ENCODE measurements at places on chromosomes 1 and 21.

GRCh38 chr21:34793471-34793870 is 124.7 kb downstream of the CLIC6 start:
- no peak for DNase-seq

DNA sequence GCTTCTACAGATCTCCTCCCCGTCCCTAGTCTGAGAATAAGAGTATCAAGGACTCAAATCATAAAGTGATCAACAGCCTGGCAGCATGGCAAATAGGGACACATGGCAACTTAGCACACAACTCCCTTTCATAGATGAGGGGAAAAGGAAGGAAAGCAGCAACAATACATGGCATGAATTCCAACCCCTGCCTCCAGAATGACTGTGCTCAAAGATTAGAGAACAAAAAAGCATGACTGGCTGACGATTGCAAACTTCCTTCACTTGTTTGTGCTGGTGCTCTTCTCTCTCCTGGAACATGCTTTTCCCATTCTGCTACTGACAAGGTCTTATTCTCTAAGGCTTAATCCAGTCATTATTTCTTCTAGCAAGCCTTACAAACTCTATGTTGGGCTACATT is 11.5 kb downstream of the KTI12 start:
- DNase-seq, result no peak

- DNase-seq, result peak; percentile 19
These were observed 132.2 kb downstream of the CLIC6 start for GRCh38 chr21:34800797-34801518.

DNA sequence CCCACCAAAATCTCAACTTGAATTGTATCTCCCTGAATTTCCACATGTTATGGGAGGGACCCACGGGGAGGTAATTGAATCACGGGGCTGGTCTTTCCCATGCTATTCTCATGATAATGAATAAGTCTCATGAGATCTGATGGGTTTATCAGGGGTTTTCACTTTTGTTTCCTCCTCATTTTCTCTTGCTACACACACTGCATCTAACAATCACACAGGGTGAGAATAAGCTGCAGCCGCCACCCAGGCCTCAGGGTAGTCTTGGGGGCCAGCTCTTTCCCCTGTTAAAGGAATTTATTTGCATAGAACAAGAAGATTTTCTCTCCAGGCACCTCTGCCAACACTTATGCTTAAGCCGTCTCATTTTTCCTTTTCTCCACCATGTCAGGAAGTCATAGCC is 26.0 kb upstream of the GBP6 start:
- DNase-seq, result no peak

DNA sequence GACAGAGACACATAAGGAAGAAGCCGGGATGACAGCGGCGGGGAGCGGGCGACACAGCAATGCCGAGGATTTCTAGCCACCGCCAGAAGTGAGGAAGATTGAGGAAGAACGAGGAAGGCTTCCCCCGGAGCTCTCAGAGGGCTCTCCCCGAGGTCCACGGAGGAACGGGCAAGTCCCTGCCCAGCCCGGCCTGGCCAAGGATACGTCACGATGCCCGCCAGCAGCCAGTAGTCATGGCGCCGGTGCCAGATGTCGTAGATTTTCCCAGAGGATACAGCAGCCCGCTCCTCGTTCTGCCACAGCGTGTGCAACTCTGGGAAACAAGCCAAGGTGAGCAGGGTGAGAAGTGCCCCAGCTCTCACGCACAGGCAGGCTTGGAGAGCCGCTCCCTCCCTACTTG is 65.9 kb downstream of the KCNAB2 start:
- no peak for DNase-seq

Measured in AG04449 (cell line).